ENCODE measurements at places on chromosomes 2 and 18. TPM values are rescaled to one million over a fixed set of nuclear protein-coding genes. Genes with fewer than 3 reads are reported as not detected.

- no peak for DNase-seq
Observed at GRCh38 chr2:140308706-140309105, 1528.5 kb upstream of the NXPH2 start.

GRCh38 chr2:158841850-158842249, 46.7 kb downstream of the DAPL1 start:
- DNase-seq, result no peak

DNA sequence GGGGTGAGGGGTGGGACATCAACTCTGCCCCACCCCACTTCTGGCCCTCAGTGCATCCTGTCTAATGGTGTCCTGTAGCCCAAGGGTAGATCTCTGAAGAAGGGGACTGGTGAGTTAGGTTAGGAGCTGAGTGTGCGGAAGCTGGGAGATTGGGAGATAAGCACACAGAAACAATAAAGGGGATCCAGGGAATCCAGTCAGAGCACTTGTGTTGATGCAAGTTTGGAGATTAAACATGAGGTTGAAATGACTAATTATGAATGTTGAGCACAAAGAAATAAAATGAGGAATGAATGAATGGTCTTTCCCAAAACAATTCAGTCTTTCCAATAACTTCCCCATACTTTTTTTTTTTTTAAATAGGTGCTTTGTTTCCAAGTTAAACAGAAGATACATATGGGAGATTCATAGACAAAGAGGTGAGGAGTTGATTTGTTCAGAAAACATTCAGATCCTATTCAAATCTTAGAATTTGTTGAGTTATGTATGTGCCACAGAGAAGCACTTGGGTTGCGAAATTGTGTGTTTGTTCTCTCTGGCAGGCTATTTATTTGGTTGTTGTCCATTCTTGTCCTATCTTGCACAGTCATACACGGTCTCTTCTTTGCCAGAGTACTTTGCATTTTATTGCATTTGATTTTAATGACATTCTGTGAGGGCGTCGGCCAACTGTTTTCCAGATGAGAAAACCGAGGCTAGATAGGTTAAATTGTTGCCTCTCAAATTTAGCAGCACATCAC, 31.6 kb upstream of the NABP1 start:
- DNase-seq, result no peak

DNA sequence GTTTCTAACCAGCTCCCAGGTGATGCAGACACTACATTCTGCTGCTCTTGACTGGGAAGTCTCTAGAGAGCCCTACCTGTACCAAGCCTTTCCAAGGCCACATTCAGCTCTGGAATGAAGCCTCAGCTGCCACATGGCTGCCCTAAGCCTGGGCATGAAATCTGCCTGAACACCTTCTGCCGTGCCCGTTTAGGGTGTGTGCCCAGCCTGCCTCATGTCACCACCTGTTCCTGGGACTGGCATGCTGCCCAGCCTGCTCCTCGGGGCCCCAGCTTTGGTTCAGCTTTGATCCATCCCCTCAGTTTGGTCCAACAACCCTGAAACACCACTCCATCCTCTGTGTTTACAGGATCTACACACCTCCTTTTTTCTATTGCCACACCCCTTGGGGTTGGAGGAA, 210.9 kb downstream of the L3MBTL4 start:
- no peak for DNase-seq

DNA sequence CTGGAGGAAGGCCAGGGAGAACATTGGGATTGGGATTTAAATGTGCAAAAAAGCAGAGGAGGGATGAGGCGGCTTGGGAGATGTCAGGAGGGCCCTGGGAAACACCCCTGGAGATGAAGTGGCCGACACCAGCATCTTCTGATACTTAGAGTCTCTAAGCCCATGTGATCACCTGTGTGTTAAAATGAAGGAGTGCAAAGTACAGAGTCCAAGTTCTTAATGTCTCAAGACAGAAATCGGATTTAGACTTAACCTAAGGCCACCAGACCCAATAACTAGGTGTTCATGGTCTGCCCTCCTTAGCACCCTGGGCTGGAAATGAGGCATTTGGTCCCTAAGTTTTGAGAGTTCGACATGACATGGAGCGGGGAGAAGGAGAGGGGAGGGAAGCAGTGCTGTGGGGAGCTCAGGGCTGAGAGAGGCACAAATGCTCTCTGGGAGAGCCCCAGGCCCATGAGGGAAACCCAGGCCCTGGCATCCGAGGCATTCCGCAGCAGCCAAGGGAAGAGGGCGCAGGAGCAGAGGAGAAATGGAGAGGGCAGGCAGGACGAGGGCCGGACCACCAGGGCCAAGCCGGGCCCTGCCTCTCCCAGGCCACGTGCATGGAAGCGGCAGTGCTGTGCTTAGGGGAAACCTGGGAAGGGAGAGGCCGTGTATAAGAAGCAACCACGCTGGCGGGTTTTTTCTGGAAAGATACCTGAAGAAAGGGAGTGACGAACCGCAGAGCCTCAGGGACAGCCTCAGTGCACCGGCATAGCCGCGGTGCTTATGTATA, 63.3 kb downstream of the SFXN5 start:
- DNase-seq, result no peak

- no peak for DNase-seq
Observed at GRCh38 chr18:50816419-50817166, 3.2 kb downstream of the MRO start.

- DNase-seq, result no peak
Observed at GRCh38 chr2:11562011-11562410, 28.2 kb downstream of the GREB1 start.

CIB4 gene
- 0.48 TPM for polyA plus RNA-seq

CEP192 gene
- 46.6 TPM for polyA plus RNA-seq
